ENCODE measurements at places on chromosomes 5 and 9.

- DNase-seq: no peak
These were observed 475.2 kb upstream of the BRINP1 start for GRCh38 chr9:119844431-119844830.

- no peak for DNase-seq
These were observed 272.1 kb upstream of the CCNG1 start for GRCh38 chr5:163165277-163165676.

- no peak for DNase-seq
These were observed 42.8 kb upstream of the IL6ST start for GRCh38 chr5:56037531-56038010.

DNA sequence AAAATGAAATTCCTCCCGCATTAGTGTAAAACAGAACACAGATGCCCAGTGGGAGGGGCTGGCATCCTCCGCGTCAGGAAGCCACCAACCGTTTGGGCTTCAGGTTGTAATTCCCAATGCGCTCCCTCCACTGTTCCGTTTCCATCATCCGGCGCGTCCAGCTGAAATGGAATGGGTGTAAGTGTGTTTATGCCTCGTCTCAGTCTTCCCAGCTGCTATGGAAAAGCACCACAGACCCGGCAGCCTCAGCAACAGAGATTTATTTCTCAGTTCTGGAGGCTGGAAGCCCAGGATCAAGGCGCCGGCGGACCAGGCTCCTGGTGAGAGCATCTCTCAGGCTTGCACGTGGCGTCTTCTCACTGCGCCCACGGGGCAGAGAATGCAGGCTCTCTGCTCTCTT is 20.4 kb downstream of the KCNT1 start:
- DNase-seq: no peak

- no peak for DNase-seq
These were observed 17.0 kb downstream of the CDK5RAP2 start for GRCh38 chr9:120562861-120563443.

DNA sequence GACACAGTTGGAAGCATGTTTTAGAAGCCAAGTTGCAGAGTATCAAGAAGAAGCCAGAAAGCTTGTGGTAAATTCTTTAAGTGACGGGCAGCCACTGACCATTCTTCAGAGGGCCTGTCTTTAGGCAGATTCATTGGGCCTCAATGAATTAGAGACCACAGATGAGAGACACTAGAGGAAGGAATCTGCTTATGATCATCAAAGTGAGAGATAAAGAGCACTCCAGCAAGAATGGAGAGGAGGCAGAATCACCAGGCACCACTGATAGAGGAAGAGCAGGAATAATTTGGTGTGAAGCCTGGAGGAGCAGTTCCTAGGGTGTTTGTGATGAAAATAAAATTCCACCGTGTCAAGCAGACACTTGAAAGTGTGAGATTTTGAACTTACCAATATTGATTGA is 365.9 kb upstream of the SLC30A5 start:
- DNase-seq: no peak

GRCh38 chr9:134192951-134193731 is 28.8 kb upstream of the RNU6ATAC start:
- no peak for DNase-seq

DNA sequence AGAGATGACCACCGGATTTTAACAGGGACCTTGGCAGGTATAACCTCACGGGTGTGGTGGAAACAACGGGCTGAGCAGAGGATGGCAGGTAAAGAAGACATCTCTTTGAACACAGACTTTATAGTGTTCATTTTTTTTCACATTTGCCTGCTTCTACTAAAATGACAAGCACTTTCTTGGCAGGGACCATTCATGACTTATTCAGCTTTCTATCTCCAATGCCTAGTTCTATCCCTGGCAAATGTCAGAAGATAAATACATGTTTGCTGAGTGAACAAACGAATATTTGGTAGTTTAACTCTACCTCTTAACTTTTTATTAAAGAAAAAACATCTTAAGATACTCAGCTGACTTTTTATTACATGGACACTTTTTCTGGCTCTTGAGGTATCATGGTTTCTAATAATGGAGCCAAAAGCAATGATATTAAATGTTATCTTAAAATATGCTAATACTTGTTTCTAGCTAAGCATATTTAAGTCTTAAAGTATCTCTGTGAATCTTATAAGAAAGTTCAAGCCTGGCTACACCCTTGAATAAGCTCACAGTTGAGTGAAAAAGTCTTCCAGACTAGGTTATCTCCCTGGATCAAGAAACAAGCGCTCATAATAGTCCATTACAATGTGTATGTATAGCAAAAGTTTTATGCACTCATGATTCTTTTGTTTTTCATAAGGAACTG is 8.5 kb downstream of the ELL2 start:
- no peak for DNase-seq

GRCh38 chr5:15363601-15364000 is 136.4 kb upstream of the FBXL7 start:
- no peak for DNase-seq

- no peak for DNase-seq
These were observed 157.5 kb upstream of the IQGAP2 start for GRCh38 chr5:76245590-76245989.

GRCh38 chr5:156094001-156094400 is 233.0 kb upstream of the SGCD start:
- DNase-seq: no peak

DNA sequence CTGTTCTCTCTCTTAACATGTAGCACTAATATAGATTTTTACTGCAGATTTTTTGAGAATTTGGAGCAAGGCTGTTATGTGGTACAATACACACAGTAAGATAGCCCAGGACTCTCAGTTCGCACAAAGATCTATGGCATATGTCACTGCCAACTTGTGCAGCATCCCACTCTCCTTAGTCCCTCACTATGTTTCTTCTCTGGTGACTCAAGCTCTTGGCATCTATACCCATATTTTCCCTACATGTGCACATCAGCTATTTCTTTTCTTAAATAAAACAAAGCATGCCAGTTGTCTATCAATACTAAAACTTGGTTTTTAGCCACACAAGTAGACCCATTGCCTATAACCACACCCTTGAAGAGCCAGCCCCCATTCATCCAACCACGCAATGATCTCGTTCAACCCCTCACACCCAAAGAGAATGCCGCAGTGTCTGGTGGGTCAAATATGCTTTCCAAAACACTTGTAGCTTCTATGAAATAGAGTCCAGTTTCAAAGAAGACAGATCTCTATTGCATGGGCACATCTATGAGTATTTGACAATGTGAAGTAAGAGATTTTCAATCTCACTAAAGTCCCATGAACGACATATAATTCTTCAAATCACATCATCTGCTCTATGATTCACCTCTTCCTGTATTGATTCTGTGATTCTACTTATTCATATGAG is 18.2 kb upstream of the IL7R start:
- DNase-seq: no peak

DNA sequence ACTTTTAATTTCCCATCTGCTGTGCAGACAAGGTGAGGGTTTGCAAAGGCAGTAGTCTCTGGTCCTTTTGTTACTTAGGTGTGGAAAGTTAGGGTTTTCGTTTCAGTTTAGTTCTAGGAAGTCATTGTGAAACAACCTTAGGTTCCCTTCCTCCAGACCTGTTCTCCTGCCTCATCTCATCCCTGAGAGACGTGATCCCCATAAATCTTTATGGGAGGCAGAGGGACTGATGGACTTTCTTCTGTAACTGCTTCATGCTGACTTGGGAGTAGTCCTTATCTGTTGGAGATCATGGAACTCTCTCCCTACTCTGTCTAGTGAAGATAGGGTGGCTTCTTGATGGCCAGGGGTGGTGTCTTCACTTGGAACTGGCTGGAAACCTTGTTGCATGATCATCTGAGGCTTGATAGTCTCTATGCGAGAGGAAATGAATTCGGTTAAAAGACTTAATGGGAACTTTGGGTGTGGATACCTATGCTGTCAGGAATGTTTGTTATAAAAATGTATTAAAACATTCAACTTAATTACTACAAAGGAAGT is 7.2 kb upstream of the GM2A start:
- DNase-seq: no peak
